ENCODE measurements at places on chromosomes 16 and 17.

- no peak for DNase-seq
Measured at GRCh38 chr16:24717411-24717810, 12.0 kb upstream of the TNRC6A start.

- no peak for DNase-seq
Measured at GRCh38 chr16:28155293-28155692, 56.5 kb downstream of the XPO6 start.

DNA sequence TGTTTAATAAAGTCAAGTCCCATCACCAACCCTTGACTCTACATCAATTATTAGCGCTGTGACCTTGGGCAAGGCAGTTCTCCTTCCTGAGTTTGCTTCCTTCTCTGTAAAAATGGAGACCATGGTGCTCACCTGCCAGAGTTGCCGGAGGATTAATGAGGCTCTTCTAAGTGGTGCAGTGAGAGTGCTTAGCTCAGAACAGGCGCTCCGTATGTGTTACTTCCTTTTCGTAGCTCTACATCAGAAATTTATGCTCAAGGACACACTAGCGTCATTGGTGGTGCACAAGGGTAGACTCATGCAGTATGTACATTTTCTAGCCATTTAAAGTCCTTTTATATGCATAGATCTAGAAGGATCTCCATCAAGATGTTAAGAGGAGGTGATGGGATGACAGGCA is 17.4 kb upstream of the CMIP start:
- DNase-seq = no peak

DNA sequence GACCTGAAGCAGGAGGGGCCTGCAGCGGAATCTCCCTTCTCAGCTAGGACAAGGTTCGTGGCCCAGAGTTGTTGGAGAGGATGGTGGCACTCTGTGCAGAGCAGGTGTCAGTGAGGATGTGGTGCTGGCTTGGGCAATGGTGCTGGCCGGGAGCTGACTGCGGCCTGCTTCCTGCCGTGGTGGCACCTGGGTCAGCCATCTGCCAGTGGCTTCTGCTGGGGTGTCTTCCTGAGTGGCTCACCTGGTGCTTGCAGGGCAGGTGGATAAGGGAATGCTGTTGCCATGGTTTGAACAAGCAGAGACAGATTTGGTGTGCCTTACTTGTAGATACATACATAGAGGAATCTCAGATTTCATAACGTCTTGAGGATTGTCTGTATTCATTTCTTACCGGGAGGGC is 69.6 kb downstream of the SEC14L1 start:
- DNase-seq = no peak

- no peak for DNase-seq
Measured at GRCh38 chr17:19868079-19868395, 301 bp upstream of the ULK2 start.

GRCh38 chr17:40425741-40426140 is 8.0 kb upstream of the TOP2A start:
- DNase-seq = no peak

- DNase-seq = peak; percentile 42
Measured at GRCh38 chr16:72787514-72788268, 260.2 kb downstream of the ZFHX3 start.

DNA sequence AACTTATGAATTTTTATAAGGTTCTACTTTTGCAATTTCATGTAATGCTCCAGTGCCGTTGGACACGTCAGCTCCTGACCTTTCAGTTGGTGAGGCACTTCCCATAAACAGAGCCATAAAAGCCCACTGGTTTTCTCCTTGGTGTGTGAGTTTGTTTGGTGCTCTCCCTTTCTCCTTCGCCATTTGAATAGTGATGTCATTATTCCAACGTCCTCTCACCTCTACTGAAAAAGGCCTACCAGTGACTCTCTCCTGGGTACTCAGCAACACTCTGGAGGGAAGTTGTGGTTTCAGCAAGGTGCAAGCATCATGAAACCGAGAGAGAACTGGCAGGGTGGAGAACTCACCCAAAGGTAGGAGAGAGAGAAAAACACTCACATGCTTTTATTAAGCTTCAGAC is 29.6 kb upstream of the HNF1B start:
- no peak for DNase-seq

- no peak for DNase-seq
Measured at GRCh38 chr17:28272166-28272565, 46.8 kb upstream of the TMEM97 start.

DNA sequence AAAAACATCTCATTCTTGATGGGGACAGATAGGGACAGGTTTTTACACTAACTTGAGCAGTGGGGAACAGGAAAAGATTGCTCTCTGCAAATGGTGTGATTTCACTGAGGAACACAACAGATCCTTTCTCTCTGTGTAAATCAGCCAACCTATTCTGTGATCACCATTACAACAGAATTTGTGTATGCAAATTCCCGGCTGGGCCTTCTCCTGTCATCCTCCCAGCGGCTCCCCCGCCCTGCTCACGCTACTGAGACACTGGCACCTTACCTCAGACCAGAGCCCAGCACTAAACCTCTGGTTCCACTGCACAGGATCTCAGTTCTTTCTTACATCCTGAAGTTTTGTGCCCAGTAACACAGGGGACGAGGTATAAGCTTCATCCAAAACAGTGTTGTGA is 97.0 kb upstream of the FA2H start:
- no peak for DNase-seq

- DNase-seq = no peak
Measured at GRCh38 chr17:31738996-31739699, 119.9 kb downstream of the COPRS start.

DNA sequence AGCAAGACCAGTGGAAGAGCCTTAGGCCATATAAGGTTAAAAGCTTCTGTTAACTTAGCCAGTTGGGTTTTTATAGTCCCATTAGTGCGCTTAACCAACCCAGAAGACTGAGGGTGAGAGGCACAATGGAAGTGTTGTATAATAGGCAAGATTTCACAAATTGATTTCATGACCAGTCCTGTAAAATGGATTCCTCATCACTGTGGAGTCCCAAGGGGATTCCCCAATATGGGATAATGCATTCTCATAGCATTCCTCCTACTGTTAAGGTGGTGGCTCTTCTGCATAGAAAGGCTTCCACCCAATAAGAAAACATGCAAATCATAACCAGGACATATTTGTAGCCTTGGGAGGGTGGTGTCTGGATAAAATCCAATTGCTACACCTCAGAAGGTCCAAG is 22.1 kb upstream of the B4GALNT2 start:
- DNase-seq = no peak

DNA sequence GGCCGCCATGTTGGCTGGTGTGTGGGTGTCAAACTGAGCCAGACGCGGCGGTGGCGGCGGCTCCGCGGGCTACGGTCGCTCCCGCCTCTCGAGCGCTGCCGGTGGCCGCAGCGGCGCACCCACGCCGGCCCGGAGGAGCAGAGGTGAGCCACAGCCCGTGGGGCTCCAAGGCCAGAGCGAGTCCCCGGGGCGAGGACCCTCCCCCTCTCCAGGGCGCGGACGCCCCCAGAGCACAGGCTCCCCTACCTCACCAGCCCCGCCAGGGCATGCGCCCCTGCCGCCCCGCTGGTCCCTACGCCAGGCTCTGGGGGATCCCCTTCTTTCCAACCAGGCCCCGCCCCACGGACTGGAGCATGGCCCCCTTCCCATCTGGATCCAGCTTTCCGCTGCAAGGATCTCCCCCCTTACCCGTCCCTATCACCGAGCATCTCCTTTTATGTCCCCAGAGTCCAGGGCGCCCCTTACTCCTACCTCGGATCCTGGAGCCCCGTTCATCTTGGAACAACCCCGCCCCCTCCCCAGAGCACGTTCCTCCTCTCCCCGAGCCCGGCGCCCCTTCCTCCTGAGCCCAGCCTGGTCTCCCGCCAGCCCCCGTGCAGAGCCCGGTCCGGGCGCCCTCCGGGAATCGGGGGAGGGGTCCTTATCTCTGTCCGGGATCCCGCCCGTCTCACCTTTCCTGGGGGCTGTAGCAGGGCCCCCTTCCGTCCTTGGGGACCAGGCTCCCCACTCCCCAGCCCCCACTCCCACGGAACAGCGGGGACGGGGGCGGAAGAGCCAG is 412 bp downstream of the EPN2 start:
- no peak for DNase-seq

DNA sequence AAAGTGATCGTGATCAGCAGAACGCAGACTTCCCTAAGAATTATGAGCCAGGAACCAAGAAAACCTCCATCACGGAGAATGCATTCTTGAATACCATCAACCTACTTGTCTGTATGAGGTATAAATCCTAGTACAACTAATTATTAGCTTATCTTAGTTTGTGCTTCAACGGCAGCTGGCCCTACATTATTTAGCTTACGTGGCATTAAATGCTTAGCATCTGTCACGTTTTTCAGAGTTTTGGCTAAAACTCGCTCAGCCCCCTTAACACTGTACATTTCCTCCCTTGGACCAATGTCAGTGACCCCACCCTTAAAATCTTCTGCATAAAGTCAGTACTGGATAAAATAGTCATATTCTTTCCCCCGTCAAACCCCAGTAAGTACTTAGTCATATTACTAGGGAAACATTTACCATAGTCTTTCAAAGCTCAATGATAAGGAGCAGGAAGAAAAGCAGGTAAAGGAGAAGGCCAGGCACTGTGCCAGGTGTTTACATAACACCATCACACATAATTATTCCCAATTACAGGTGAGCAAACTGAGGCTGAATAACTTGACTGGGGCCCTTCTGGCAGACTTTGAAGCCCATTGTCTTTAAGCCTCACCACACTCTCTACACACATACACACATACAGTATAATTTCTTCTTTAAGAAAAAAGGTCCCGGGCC is 16.6 kb upstream of the TXNDC11 start:
- no peak for DNase-seq

DNA sequence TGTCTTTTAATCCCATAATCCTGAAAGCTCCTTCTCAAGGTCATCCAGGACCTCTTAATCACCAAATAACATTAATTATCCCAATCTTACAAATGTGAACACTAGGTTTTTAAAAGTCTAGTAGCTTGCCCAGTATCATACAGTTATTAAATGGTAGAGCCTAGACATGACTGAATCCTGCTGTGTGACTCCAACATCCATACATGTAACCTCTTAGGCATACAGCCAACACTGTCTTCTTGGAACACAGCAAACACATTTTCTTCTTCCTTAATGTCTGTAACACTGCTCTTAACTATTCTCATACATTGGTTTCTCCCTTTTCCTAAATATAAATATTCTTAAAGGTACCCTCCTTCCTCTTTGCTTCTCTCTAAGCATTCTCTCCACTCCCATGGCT is 13.7 kb downstream of the BRIP1 start:
- DNase-seq = no peak

- no peak for DNase-seq
Measured at GRCh38 chr17:48628649-48629410, 2.7 kb upstream of the HOXB9 start.

Data from stimulated activated CD8-positive, alpha-beta memory T cell treated with anti-CD3 and anti-CD28 coated beads, Interleukin-4, amount 100 ng/mL, for 1 hour (primary cell).